ENCODE measurements at places on chromosomes 13 and 19.

DNA sequence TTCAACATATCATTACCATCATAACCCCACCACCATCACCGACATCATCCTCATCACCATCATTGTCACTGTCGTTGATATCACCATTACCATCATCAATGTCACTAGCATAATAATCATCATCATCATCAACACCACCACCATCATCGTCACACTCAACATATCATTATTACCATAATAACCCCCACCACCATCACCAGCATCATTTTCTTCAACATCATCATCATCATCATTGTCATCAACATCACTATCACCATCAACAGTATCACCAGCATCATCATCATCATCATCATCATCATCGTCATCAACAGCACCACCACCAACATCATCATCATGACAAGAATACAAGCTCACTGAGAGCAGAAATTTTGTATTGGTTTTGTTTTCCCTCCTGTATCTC is 83.8 kb downstream of the MBD3L1 start:
- DNase-seq = no peak

DNA sequence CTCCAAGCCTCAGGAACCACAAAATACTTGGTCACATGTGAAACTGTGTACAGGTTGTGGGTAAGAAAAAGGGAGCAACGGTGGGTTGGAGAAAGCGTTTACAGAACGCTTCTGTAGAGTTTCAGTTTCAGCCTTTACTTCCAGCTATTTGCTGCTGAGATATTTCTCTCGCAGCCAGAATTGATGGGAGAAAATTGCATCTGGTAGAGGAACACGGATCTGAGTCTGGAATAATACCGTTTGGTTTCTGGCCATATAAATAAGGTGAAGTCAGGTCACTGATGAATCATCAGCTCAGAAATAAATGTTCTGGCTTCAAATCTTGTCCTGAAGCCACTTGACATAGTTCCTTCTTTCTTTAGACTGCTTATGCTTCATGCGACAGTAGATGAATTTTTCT is 20.3 kb upstream of the RFC3 start:
- DNase-seq = no peak

GRCh38 chr19:3586127-3586626 is 899 bp downstream of the GIPC3 start:
- no peak for DNase-seq

DNA sequence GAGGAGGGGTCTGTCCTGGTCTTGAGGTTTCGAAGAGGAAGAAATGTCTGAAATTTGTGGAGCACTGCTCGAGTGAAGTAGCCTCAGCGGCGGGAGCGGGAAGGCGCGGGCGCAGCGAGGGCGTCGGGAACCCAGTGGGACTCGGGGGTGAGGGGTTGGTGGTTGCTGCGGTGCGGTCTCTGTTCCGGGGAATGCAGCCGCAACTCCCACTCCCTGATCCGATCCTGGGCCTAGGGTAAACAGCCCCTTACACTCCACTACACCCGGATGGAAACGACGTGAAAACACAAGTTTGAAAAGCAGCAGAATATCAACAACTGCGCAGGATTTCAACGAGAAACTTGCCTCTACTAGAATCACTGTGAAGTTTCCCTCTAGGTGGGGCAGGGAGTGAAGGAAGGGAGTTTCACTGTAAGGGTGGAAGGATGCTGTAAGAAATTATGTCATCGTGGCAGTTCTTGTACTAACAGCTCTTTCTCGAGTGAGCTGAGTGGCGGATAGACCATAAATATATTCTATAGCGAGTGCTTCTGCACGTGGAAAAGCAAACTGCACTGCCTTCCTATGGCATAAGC is 2.0 kb upstream of the KLF12 start:
- no peak for DNase-seq

DNA sequence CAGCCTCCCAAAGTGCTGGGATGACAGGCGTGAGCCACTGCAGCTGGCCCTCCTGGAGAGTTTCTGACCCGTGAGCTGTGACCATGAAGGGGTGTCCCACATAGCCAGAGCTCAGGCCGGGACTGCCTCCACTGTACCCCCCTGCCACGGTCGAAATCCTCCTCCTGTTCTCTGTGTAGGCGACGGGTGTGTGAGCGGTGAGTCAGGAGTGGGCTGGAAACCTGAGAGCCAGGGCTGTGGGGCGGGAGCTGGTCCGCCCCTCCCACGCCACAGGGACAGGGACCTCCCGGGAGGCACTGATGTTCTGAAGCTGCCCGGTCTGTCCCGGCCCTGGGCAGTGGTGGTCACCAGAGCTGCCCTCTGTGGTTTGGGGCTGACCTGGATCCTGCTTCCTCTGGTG is 3.9 kb downstream of the WDR18 start:
- DNase-seq = no peak

- no peak for DNase-seq
These were observed 245.2 kb upstream of the DACH1 start for GRCh38 chr13:72112216-72112615.

DNA sequence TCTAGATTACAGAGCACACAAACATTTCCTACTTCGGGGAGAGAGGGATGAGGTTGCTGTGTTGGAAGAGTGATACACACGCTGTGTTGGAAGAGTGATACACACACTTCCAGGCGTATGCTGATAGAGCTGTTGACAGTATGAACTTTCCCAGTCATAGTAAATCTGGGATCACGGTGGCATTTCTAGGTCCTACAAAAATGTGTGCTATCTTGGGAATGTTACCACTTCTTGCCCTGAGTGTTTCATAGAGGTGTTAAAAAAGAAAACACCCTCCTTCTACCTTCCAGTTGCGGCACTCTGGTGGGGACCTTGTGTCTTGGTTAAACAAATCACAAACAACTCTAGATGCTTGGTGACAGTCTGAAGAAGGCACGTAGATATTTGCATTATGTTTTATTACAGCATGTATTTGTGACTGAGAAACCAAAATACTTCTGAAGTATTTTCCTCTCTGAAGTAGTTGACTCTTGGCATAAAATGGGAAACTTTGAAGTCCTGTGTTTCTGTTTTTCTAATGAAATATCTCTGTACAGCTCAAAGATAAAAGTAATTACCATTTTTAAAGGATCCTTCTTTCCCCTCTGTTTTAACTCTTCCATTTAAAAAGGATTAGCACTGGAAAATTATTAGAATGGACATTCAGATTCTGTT is 52.5 kb downstream of the ARHGAP35 start:
- DNase-seq = no peak

DNA sequence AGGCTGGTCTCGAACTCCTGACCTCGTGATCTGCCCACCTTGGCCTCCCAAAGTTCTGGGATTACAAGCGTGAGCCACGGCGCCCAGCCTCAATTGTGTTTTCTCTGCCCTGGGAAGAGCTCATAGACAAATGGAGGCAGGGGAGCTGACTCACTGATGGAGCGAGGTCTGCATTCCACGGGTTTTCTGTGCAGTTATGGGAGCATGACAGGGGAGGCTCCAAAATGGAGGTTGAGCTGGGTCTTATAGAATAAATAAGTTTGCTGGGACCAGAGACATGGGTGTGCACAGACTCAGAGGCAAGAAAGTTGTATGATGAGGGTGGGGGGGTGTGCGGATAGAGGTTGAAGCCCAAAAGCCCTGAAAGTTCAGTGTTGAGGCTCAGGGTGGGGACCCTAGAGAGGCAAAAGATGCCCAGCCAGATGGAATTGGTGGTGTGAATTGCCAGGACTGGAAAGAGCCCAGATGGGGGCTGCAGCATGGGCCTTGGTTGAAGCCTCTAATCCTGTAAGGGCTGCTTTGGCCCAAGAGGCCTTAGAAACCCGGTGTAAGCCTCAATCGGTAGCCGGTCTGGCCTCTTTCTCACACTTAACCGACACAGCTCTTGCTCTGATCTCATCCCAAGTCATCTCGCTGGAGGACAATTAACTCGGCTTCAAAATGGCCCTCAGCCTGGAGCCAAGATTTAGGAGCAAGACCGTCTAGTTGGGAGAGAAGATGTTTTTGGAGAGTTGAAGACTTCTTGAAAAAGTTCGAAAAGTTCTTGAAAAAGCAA is 1.9 kb downstream of the TPM4 start:
- DNase-seq = no peak

- no peak for DNase-seq
These were observed 3.3 kb upstream of the KLK15 start for GRCh38 chr19:50836543-50837195.

DNA sequence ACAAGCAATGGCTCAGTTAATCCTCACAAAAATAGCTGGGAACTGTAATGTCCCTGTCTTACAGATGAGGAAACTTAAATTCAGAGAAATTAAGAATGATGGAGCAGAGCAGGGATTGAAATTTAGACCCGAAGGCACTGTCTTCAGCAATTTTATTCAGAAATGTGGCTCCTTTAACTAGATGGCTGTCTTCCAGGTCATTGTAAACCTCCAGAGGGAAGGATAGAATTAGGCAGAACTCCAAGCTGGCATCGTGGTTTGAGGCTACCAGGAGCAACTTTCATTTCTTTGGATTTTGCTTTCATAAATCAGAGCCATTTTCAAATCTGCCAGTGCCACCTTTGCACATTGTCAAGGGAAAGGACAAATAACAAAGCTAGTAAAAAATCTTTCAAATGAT is 339.0 kb downstream of the DCT start:
- no peak for DNase-seq

DNA sequence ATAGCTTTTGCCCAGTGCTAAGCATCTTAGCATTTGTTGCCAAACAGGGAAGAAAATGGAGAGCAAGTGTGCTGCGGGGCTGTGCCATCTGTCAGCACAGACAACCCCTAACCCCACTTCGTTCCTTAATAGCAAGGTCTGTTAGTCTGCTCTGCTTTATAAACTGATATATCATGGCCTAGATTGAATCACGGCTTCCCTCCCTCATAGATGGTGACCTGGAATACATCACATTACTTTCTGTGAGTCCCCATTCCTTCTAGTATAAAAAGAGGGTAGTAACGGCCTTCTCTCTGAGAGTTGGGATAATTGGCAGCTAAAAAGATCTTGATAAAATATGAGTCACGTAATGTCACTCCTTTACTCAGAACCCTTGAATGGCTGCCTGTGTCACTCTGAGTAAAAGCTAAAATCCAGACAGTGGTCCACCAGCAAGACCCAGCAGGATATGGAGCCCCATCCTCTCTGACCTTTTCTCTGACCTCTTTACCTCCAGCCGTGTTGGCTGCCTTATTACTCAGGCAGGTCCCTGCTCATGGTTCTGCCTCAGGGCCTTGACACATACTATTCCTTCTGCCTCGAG is 151.7 kb downstream of the DLEU7 start:
- DNase-seq = no peak

- DNase-seq = no peak
These were observed 7.7 kb downstream of the KDM4B start for GRCh38 chr19:4976401-4977298.

DNA sequence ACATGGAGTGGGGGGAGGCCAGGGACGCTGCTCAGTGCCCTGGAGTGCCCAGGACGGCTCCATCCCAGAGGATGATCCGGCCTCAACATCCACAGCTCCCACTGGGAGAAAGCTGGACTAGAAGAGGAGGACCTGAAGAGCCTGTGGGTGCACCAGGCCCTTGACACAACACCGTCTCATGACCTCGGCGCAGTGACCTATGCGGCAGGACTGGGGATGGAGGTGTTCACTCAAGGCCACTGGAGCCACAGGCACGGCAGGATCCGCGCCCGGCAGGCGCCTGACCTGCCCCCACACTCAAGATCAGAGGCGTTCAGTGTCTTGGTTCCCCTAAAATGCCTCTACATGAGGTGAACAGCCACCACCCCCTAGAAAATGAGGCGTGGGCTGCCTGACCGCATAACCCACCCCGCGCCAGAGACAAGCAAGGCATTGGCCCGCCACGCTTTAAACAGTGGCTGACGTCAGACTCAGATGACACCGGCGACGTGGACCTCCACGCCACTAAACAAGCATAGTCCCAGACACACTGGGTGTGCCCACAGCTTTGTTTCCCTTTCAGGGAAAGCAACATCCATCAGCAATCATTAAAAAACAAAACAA is 8.0 kb downstream of the SGTA start:
- DNase-seq = no peak

GRCh38 chr13:106815545-106815944 is 247.6 kb upstream of the ARGLU1 start:
- DNase-seq = no peak

GRCh38 chr13:40490086-40490758 is 176.2 kb downstream of the FOXO1 start:
- DNase-seq = no peak

GRCh38 chr19:33799476-33799875 is 2.8 kb downstream of the KCTD15 start:
- no peak for DNase-seq

- DNase-seq = peak; percentile 98
These were observed 195.6 kb downstream of the GGACT start for GRCh38 chr13:100392709-100393630.

- DNase-seq = peak; percentile 3
These were observed 343.9 kb downstream of the OXGR1 start for GRCh38 chr13:96650301-96650886.

- no peak for DNase-seq
These were observed 66.2 kb downstream of the ATP11A start for GRCh38 chr13:112756081-112756480.

- DNase-seq = no peak
These were observed 8.5 kb downstream of the ILF3 start for GRCh38 chr19:10662384-10663251.

DNA sequence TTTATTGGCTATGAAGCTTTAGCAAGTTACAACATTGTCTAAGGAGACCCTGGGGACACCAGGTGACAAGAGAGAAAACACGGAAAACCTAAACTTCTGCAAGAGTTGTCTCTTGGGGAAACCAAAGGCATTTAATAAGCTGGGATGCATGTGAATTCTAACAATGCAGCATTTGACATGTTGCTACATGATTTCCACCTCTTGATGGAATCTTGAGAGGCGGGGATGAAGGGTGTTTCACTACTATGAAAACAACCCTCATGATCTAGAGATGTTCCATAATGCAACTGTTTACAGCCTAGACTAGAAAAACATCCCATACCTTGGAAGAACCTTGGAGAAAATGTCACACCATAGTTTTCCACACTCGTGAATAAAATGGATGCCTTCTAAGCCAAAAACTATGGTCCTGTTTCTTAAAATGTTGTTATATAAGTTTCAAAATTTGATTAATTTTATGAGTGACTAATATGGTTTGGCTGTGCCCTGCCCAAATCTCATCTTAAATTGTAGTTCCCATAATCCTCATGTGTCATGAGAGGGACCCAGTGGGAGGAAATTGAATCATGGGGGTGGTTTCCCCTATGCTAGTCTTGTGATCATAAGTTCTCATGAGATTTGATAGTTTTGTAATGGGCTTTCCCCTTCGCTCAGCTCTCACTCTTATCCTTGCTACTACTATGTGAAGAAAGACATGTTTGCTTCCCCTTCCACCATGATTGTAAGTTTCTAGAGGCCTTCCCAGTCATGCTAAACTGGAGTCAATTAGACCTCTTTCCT is 164.6 kb downstream of the TNFSF13B start:
- no peak for DNase-seq

- no peak for DNase-seq
These were observed 38.9 kb downstream of the LACC1 start for GRCh38 chr13:43918636-43919035.

GRCh38 chr19:37725181-37725580 is 5.6 kb upstream of the ZNF607 start:
- no peak for DNase-seq

Data from HCT116 (cell line).